DMS 273 treated with DMSO at 0.1 percent for 48 hours (cell line): ENCODE measurements at places on chromosomes 12 and 14.

GRCh38 chr12:124622764-124623163 is 55.4 kb upstream of the NCOR2 start:
- DNase-seq, result no peak

GRCh38 chr12:16189849-16190248 is 87.6 kb downstream of the SLC15A5 start:
- DNase-seq, result peak; percentile 15

DNA sequence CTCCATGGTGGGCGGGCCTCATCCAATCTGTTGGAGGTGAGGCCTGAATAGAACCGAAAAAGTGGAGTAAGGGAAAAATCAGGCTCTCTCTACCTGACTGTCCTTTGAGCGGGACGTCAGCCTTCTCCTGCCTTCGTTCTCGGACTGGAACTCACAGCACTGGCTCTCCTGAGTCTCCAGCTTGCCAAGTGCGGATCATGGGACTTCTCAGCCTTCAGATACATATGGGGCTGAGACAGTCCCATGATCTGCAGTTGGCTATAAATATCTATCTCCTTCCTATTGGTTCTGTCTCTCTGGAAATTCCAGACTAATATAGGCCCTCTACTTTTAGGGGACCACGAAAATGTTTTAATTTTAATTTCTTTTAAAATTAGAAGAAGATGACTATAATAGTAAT is 29.7 kb upstream of the PLEK2 start:
- no peak for DNase-seq

GRCh38 chr12:107362960-107363359 is 269.6 kb upstream of the CRY1 start:
- no peak for DNase-seq

GRCh38 chr14:69535230-69535848 is 39.3 kb downstream of the CCDC177 start:
- DNase-seq, result peak; percentile 18

DNA sequence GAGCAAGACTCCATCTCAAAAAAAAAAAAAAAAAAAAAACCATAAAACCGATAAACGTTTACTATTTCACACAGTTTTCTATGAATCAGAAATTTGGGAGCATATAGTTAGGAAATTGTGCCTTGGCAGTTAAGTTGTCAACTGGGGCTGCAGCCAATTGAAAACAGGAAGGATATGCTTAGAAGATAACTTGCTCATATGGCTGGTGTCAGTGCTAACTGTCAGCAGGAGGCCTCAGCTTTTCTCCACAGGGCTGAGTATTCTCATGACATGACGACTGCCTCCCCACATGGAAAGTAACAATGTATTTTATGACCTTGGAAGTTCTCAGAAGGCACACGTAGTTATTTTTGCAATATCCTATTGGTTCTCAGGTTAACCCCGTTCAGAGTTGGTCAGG is 29.6 kb upstream of the OR5AU1 start:
- no peak for DNase-seq

GRCh38 chr12:13343375-13343774 is 146.8 kb downstream of the EMP1 start:
- no peak for DNase-seq

- DNase-seq, result no peak
Measured at GRCh38 chr14:23024612-23025075, 10.1 kb downstream of the PSMB5 start.

DNA sequence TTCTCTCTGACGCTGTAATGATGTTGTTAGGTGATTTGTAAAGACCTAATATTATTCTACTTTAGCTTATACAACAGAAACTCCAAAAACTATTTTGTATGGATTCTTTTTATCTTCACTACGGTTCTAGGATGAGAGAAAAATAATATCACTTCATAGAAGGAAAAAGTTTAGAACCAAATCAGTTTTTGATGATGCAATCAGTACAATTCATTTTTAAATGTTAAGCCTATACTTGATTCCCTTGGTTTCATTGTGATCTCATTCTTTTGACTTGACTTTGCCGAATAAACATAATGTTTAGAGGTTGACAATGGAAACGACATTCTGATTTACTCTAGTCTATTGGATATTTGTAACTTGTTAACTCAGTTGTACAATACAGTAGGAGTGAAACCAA is 24.6 kb upstream of the ERGIC2 start:
- DNase-seq, result no peak

GRCh38 chr12:41362510-41362909 is 174.4 kb downstream of the PDZRN4 start:
- DNase-seq, result no peak

GRCh38 chr14:63986789-63987533 is 134.2 kb downstream of the SYNE2 start:
- no peak for DNase-seq

GRCh38 chr12:45671254-45671653 is 58.3 kb upstream of the ARID2 start:
- DNase-seq, result no peak

DNA sequence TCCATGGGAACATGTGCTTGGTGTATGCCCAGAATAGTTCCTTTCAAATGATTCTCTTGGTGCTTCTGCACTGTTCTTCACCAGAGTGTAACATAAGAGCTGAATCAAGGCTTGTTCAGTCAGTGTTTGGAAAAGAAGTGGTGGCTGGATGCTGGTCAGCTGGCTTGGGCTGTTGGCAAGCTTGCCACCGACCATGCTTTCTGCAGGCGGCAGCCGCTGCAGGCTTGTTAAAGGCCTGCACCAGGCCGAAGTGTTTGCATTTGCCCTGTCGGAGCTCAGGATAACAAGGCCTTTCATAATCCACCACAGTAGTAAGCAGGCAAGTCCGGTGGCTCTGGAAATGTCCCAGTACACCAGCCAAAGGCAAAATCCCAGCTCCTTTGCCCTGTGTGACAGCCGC is 26.9 kb downstream of the DAAM1 start:
- no peak for DNase-seq

DNA sequence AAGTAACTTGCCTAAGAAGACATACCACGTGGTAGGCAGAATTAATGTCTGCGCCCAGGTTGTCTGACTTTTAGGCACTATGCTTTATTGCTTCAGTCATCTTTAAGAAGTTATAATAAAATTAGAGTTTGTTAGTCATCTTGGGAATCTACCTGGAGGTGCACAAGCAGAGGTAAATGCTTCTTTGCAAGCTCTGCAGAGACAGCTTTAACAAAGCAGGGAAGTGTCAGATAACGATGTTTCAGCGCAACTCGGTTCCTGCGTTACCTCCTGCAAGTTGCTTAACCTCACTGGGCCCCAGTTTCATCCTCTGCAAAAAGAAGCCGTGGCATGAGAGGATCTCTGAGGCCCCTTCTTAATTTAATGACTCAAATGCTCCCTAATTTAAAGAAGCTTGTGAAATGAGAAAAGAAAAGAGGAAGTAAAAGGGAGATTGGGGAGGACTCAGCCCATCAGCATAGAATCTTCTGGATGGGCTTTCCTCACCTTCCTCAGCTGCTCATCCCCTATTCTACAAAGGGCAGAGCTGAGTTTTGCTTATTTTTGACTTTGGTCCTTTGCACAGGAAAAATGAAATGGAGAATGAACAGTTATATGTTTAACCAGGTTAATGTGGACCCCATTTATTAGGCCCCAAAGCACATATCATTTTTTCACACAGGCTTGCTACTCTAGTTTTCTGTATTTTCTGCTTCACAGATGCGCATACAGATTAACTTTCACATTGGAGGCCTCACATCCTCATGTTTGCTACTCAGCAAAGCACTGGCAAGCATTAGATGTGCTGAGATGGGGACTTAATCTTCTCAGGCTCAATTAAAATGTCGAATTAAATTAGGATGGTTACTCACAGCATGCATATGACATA is 5.1 kb downstream of the ARHGDIB start:
- DNase-seq, result no peak

DNA sequence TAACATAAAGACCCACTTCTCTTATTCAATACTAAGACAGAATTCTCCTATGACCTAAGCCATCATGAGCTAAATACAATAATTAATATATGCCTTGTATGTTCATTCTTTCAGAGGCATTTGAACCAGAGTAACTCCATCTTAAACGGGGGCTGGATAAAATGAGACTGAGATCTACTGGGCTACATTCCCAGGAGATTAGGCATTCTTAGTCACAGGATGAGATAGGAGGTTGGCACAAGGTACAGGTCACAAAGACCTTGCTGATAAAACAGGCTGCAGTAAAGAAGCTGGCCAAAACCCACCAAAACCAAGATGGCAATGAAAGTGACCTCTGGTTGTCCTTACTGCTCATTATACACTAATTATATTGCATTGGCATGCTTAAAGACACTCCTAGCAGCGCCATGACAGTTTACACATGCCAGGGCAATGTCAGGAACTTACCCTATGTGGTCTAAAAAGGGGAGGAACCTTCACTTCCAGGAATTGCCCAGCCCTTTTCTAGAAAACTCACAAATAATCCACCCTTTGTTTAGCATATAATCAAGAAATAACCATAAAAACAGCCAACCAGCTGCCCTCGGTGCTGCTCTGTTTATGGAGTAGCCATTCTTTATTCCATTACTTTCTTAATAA is 260.7 kb downstream of the SSPN start:
- DNase-seq, result no peak

DNA sequence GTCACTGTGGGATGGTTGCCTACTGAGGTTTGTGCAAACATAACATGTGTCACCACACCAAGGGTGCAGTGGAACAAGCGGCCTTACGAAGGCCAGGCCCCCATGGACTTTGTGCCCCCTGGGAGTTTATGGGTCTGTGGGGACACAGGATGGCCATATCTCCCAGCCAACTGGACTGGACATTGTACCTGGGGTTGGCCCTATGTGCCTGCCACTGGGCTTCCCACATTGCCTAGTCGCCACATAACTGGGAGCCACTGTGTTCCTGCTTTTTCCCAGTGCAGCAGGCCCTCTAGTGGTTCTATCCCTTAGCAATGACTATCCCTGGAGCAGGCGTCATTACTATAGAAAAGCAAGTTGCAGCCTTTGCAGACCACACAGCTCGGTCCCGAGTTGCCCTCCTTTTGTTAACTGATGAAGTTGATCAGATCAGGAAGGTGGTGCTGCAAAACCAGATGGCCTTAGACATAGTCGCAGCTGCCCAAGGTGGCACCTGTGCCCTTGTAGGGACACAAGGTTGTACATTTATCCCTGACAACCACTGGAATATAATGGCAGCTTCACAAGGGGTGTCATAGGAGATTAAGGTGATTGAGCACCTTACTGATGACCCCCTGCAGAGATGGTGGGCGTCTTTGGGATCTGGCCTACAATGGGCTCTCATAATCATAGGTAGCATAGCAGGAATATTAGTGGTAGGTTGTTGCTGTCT is 15.2 kb upstream of the RNASE12 start:
- DNase-seq, result peak; percentile 12

DNA sequence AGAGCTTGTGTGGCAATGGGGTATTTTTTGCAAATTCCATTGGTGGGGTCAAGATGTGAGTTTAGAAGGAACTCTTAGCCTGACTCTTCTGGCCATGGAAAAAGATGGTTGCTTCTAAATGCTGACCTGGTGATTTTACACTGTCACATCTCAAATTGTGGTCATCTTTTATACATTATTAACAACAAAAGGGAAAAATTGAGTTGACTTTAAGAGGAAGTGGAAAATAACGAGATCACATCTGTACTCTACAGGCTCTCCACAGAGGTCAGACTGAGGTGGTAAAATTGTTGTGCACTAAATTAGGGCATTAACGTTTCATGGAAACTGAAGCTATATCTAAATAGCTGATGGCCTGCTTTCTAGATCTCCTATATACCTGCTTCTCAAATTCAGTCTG is 44.7 kb downstream of the PTPN11 start:
- no peak for DNase-seq

DNA sequence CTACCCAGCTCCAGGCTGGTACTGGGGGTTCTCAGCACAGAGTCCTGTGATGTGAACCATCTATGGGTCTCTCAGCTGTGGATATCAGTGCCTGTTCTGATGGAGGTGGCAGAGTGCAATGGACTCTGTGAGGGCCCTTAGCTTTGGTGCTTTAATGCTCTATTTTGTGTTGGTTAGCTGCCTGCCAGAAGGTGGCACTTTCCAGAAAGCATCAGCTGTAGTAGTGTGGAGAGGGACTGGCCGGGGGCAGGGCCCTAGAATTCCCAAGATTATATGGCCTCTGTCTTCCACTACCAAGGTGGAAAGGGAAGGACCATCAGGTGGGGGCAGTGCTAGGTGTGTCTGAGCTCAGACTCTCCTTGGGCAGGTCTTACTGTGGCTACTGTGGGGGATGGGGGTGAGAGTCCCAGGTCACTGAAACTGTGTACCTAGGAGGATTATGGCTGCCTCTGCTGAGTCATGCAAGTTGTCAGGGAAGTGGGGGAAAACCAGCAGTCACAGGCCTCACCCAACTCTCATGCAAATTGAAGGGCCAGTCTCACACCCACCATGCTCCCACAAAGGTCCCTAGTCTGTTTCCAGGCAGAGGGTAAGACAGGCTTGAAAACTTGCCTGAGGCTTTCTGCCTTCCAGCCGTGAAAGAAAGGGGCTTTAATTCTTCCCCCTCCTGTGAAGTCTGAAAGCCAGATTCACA is 878.1 kb downstream of the C12orf50 start:
- no peak for DNase-seq

GRCh38 chr14:24095271-24096068 is 1.4 kb downstream of the PCK2 start:
- no peak for DNase-seq

DNA sequence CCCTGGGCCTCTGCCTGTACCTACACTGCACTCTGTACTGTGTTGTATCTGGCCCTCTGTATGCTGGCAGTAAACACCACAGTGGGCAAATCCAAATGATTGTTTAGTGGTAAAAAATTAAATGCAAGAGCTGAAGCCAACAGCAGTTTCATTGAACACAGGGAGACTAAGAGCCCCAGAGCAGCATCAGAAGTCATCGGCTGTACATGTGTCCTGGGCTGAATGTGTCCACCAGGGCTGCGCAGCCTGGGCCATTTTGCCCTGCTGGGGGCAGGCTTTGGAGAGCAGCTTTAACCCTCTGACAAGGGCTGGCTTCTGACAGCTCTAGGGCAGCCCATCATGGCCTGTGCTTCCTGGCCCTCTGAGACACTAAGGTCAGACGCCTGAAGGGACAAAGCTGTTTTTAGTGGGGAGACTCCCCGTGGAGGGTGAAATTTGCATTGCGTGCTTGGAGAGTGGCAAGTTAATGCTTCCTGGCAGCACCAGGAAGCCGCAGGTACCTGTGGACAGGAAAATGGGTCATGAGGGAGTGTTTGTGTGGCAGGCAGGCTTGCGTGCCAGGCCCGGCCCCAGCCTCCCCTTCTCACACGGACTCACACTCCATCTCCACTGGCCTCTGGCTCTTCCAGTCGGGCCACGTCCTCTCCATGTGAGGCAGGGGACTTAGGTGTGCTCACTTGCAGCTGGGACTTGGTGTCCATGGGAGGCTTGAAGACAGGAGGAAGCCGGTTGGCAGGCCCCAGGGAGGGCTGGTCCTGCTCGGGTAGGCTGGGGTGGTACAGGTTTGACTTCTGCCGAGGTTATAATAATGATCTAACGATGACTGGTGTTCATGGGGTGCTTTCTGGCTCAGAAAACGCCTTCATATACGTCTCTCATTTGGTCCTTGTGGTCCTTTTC is 150.1 kb downstream of the TSPAN9 start:
- DNase-seq, result no peak

- no peak for DNase-seq
Measured at GRCh38 chr12:54987611-54988231, 3.2 kb upstream of the TESPA1 start.

- no peak for DNase-seq
Measured at GRCh38 chr12:125049093-125049458, 16.2 kb upstream of the AACS start.
